ENCODE measurements at places on chromosomes 12 and 14. TPM values are rescaled to one million over a fixed set of nuclear protein-coding genes. Genes with fewer than 3 reads are reported as not detected.

- DNase-seq, result no peak
Observed at GRCh38 chr12:80810874-80811273, 94.2 kb downstream of the MYF5 start.

DNA sequence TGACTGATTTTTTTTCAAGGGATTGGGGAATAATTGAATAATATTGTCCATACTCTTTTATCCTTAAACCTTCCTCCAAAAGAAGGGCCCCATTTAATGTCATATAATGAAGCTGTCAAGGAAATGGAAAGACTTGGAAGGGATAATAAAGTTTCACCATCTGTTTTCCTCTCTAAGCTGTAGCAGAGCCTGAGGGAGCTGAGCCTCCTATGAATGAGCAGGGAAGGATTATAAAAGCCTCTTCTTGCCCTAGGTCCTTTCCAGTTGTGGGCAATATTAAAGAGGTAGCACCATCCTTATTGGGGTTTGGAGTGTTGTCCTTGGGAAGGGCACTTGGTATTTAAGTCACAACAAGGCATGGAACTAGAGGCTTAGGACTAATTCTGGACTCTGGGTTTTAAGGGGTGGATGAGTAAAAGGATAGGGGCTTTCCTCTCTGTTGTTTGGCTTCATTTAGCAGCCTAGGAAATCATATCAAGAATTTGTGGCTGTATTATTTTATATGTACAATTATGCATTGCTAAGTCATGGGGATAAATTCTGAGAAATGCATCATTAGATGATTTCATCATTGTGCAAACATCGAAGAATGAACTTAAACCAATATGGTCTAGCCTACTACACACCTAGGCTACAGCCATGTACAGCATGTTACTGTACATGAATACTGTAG is 408.5 kb upstream of the DCN start:
- no peak for DNase-seq

DNA sequence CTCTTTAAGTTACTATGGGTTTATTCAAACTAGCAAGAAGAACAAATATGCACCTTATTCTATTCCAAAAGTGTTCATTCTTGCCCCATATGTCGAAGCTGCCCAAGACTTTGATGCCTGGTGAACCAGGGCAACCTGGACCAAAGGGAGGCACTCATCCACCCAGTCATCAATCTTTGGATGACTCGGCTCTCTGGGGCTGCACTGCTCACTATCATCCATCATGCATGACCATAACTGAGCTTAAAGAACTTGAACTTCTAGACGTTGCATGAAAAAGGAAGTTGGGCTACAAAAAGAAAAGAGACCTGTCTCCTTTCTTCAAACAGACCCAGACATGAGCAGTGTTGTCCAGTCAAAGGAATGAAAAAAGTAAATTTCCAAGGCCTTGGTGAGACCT is 1.2 kb downstream of the KRT4 start:
- no peak for DNase-seq

DNA sequence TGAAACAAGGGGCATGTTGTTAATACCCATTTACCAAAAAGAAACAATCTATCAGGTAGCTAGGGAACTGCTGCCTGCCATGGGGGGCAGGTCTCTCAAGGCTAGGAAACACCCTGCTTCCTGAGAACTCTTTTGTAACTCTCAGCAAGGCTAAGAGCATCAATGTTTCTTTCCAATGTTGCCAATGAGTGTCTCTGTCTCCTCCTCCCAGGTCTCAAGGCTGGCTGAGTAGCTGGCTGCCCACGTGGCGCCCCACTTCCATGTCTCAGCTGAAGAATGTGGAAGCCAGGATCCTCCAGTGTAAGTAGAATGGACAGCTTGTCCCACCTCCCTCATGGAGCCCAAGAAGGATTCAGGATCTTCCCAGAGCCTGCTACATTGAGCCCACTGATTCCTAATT is 3.4 kb downstream of the ABHD4 start:
- no peak for DNase-seq

ANO2 gene
- total RNA-seq, result under 0.01 TPM

All from mammary epithelial cell (primary cell).